ENCODE measurements at places on chromosomes 7 and 10.

DNA sequence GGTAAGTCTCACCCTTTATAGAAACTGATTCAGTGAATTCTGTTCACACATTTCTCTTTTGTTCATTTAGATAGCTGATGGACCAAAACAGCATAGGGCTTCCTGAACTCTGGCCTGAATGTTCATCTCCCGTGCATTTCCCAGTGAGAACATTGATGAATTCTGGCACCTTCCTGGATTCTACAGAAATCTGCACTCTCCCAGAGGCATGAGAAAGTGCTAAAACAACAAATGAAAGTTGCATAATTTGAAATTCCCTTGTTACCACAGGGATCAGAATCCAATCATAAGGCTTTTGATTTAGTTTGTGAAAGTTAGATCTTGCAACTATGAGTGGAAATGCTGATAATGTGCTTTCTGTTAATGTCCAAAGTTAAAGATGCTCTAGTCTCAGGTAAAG lies 29.7 kb upstream of the SCIN start:
- DNase-seq, result no peak

DNA sequence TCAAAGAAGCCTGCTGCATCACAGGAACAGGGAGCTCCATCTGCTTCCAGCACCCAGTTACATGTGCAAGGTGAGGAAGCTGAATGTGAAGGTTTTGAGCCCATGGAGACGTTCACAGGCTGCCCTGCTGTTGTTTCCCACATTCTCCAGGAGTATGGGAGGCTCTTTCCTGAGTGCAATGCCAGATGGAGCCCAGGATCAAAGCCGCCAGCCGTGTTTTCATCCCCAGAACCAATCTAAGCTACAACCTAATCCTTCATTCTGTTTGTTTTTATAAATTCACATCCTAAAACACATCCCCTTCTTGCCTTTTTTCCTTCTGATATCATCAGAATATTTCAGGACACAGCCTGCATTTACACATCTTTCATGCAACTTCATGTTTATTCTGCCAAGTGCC lies 98.9 kb upstream of the PRR15 start:
- DNase-seq, result no peak

DNA sequence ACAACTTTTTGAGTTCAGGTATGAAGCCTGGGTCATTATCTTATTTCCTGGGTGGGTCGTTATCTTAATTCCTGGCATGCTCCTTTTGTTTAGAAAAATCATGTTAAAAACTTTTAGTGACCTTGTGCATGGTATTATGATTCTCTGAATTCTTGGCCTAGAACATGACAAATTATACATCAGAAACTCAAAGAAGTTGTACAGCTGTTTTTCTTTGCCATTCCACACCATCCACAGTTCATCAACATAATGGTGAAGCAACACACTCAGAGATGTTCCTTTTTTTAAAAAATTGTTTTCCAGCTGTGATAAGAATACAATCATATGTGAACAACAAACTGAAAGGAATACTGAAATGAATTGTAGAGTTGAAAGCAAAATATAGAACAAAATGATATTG lies 149.2 kb upstream of the SEMA3D start:
- no peak for DNase-seq

GRCh38 chr7:5652118-5652517 lies 129.3 kb downstream of the RNF216 start:
- no peak for DNase-seq

DNA sequence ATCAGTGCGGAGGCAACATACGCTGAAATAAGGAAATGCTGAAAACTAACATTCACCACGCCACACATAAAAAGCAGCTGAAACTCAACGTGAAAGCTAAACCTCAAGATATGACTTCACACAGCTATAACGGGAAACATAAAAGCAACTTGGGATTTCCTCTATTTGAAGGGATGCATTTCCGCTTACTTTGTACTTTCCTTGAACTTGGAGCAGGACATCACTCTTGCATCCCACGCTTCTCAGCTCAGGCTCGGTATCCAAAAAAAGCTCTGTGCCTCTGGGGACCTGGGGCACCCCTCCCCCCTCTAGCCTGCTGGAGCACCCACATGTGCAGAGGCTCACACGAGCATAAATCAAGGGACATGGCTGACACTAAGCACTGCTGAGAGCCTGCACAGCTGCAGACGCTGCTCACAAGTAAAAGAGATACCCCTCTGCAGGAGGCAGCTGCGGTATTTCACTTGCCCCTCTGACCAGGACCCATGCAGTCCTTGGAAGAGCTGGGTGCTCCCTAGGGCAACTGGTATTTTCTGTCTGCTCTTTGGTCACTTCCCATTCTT lies 34.2 kb downstream of the PARD3 start:
- peak; percentile 3 for DNase-seq

- no peak for DNase-seq
These were observed 350.0 kb downstream of the PLXDC2 start for GRCh38 chr10:20166096-20166675.

DNA sequence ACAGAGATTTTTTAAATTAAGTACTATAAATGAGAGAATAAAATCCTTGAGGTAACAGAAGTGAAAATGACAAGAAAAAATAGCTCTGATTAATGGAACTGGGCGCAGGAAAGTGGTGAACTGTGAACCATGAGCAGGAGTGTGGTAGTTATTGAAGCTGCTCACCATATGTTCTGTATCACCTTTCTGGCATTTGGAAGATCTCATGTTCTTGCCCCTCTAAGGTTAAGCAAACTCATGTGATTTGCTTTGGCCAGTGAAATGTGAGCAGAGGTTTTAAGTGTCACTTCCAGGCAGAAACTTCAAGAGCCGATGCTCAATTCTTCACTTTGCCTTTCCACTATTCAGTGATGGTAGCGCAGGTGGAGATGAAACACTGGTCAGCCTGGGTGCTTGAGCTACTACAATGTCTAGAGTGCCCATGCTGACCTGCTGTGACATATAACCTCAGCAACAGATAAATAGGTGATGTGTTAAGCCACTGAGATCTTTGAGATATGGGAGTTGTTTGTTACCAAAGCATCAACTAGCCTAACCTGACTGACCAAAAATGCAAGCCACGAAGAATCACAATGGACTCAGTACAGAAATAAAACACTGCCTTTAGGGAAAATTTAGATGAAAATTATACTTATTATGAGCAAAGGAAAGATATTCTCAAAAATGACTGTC lies 18.4 kb downstream of the MTPAP start:
- no peak for DNase-seq

- DNase-seq, result peak; percentile 18
These were observed 54.8 kb downstream of the OTUD1 start for GRCh38 chr10:23493711-23494110.

- DNase-seq, result no peak
These were observed 246.1 kb downstream of the TNS3 start for GRCh38 chr7:47335557-47336471.

Measured in activated CD4-positive, alpha-beta T cell treated with anti-CD3 and anti-CD28 coated beads for 48 hours (primary cell).